ENCODE measurements at places on chromosomes 11 and 22.

DNA sequence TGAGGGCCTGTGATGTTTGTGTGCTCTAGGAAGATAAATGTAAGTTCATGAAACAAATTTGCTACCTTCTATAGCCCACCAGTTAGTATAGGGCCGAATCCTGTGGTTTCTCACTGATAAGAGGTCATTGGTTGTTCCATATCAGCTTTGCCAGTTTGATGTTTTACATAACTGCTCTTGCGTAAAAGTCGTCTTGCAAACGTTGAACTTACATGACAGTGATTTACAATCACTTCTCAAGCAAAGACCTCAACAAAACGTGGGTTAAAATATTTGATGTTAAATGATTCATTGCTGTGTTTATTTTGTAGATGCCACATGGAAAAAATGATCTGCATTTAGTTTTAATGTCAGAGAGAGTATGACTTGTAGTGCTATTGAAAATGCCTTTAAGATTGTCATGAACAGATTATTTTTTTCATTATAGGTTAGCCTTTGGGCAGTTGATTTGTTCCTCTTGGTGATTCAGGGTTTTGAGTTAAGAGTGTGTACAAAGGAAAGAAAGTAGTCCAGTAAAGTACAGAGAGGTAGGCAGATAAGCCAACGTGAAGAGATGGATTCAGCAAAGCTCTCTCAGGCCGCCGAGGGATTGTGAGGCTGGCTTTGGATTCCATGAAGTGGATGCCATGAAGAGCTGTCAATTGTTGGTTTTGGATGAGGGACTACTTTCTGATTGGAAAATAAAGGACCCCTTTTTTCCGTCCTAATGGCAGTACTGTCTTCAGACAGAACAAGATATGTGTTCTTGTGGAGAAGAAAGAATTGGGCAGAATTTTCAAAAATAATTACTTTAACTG is 2.6 kb downstream of the EWSR1 start:
- peak; percentile 24 for DNase-seq

- DNase-seq = no peak
Measured at GRCh38 chr11:40986320-40986719, 473.1 kb downstream of the LRRC4C start.

DNA sequence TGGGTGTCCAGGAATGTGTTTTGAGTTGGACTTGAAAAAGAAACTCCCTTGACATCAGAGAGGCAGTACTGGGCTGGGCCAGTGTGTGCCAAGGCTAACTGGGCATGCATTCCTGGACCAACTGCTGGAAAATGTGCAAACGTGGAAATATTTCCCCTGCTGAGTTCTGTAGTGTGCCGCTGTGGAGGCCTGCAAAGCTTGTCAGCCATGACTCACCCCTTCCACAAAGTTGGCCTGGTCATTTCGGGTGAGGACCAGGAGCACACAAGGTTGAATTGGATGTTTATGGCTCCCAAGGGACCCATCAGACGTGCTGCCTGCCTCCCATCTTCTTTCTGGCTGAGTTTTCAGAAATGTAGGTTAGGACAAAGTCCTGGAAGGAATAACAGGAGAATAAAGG is 513.1 kb downstream of the MIAT start:
- no peak for DNase-seq

DNA sequence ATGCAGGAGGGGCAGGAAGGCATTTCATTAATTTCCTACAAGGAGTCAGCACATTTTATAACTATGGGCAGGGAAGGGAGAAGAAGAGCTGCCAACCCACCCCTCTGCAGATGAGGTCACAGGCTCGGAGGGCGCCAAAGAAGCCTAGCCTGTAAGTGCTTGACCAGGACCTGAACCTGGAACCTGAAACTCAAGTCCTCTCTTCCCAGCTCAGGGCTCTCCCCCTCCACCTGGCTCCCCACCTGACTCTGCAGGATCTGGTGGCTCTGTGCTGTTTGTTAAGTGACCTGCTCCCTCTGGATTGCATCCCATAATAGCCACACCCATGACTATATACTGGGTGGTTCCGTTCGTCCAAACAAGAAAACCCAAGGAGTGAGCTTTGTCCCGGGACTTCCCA is 27.3 kb downstream of the SCGB1A1 start:
- DNase-seq = no peak

DNA sequence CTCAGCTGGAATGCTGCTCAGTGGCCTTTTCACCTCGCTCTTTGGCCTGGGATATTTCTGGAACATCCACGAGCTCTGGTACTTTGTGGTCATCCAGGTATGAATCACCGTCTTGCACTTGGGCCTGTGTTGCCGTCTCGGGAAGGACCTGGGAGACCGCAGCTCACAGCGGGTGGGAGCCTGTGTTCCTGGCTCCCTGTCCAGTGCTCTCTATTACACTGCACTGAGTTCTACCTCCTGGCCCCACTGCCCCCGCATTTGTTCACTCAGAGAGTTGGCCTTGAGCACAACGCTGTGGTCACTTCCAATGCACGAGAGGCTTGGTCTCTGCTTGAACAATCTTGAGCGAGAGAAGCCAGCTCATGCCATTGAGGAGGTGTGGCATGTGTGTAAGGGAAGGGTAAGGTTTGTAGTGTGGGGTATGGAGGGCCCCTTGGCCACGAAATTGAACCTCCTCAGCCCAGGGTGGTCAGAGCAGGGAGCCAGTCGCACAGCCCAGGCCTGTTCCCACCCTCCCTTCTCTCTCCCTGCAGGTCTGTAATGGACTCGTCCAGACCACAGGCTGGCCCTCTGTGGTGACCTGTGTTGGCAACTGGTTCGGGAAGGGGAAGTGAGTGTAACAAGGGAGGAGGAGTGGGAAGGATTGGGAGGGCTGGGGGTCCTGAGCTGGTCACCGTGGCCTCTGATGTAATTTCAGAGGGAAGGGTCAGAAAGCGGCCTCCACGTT is 16.2 kb downstream of the SLC37A2 start:
- no peak for DNase-seq

DNA sequence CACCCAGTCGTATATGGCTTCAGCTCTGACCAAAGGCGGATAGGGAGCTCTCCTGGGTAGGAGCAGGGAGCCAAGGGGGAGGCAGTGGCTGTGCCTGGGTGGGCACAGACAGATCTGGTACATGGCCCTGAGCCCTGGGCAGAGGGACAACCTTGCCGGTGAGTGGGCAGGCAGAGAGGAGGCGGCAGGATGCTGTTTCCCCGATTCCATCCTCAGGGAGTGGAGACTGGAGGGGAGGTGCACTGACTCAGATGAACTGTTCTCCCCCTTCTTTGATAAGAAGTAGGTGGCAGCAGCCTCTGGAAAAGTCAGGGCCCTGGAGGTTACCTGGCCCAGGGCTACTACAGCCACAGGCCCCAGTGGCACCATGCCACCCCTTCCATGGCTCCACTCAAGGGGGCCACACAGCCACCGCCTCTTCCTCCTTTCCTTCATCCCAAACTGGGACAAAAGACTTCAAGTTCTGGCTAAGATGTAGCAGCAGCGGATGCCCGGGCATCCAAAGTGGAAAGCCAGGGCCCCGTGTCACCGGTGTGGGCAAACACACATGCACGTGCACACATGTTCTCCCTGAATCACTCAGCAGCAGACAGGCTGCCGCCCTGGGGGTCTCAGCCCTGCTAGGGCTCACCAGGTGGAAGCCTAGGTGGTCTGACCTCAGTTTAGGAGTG is 13.4 kb downstream of the CXCR5 start:
- DNase-seq = no peak

GRCh38 chr11:95557376-95557775 is 232.2 kb downstream of the FAM76B start:
- no peak for DNase-seq

DNA sequence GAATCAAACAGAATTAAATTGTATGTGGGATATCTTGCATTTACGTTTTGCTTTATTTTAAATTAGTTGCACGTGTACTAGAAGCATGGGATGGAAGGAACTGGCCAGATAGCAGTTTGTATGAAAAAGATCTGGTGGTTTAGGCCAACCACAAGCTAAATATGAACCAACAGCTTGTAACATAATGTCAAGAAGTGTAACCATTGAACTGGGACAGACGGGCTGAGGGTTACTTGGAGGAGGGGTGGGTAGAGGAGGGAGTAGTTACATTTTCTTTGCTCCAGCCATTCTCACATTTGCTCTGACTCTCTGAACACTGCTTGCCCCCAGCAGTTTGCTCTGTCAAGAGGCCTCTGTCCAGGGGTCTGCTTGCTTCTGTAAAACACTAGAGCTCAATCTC is 31.7 kb upstream of the CXCR5 start:
- DNase-seq = no peak

DNA sequence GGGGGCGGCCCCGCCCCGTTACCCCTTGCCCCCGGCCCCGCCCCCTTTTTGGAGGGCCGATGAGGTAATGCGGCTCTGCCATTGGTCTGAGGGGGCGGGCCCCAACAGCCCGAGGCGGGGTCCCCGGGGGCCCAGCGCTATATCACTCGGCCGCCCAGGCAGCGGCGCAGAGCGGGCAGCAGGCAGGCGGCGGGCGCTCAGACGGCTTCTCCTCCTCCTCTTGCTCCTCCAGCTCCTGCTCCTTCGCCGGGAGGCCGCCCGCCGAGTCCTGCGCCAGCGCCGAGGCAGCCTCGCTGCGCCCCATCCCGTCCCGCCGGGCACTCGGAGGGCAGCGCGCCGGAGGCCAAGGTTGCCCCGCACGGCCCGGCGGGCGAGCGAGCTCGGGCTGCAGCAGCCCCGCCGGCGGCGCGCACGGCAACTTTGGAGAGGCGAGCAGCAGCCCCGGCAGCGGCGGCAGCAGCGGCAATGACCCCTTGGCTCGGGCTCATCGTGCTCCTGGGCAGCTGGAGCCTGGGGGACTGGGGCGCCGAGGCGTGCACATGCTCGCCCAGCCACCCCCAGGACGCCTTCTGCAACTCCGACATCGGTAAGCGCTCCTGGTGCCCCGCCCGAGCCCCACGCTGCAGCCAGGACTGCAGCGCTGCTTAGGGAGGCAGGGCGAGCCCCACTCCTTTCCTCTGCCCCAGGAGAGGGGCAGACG is at the start of gene TIMP3:
Gene TIMP3, plus strand, starts transcription at position 169 of the 700 bp plus-strand sequence. Its CDS starts 297 bp downstream, at position 466.
- peak; percentile 81 for DNase-seq

DNA sequence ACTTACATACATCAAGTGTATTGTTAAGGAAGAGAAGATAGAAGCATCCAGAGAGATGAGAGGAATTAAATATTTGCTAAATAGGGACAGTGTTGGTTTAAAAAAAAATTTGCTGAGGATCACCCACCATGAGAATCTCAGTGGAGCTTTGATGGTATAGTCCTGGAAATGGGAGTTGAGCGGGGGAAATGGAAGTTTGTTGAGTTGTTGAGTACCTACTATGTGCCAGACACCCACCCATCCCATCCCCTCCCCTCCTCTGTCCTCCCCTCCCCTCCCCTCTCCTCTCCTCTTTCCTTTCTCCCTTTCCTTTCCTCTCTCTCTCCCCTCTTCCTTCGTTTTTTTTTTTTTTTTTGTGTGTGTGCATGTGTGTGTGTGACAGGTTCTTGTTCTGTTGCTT is 4.7 kb upstream of the MFRP start:
- DNase-seq = no peak

DNA sequence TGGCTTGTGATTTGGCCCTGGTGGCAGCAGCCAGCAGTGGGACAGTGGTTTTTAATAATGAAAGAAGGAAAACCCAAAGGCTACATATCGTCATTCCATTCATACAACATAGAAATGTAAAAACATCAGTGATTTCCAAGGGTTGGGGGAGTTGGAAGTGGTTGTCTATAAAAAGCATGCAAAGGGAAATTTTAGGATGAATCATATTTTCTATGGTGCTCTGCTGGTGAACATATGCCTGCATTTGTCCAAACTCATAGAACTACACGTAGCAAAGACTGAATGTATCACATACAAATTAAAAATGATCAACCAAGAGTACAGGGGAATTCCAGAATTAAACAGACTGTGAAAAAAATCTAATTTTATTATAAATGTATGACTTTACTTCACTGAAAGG is 11.1 kb downstream of the OR5B3 start:
- DNase-seq = no peak

- no peak for DNase-seq
Measured at GRCh38 chr11:93000511-93001476, 31.3 kb downstream of the MTNR1B start.

- no peak for DNase-seq
Measured at GRCh38 chr11:47355283-47356128, 3.0 kb upstream of the MYBPC3 start.

- DNase-seq = no peak
Measured at GRCh38 chr22:39567135-39567946, 3.2 kb upstream of the CACNA1I start.

GRCh38 chr11:86021377-86021776 is 47.5 kb downstream of the PICALM start:
- no peak for DNase-seq

DNA sequence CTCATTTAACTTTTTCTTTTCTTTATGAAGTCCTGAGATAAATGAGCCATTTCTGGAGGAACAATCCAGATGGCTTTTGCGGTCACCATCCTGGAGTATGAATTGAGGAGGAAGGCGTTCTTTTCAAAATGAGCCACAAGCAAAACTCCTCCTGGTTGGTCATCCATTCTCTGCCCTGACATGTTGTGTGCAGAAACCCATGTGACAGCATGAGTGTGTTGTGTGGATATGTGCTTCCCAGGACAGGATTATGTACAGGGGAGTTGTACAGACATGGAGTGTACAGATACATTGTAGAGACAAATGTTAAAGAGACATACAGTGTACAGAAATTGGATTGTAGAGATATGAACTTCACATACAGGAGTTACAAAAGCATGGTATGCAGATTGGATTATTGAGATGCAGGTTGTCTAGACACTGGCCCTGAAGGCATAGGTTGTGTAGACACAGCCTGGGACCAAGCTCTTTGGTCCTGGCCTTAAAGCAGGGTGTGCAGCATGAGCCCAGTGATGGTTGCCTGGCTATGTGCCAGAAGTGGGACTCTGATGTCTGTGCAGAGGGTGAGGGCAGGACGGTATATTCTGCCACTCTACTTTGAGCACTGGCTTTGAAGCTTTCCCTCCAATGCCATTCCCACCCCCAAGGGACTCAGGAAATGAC is 178.5 kb upstream of the ZBED5 start:
- DNase-seq = no peak

DNA sequence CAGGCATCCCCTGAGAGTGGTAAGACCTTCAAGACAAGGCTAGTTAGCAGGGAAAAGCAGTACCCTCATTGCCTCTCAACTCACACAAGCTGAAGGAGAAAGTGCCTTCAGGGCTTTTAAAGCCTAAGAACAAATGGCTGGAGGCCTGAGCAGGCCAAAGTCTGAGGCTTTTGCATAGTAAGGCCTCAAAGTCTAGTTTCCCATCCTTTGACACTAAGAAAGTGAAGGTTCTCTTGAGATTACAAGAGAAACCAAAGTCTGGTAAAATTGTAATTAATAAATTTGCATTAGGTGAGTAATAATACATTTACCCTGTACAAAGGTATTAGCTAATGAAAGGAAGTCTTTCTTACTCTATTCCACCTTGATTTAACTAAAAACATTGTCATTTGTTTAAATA is 47.0 kb upstream of the CCDC89 start:
- no peak for DNase-seq

GRCh38 chr11:69911310-69912160 is 92.3 kb upstream of the FGF3 start:
- no peak for DNase-seq

DNA sequence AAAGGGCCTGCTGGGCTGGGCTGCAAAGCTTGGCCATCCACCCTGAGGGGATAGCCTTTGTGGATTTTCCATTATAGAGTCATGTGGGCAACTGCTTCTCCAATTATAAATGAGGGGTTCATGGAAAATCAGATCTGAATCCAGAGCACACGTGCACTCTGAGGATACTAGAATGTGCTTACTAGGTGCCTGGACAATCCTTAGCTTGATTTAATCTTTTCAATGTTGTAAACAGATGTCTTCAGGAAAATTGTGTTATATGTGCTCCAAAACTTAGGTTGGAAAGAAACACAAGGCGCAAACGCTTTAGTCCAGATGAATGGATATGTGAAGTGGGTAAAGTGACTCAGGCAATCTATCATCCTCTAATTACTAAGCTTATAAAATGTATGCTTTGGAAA is 92.0 kb downstream of the SLC17A6 start:
- no peak for DNase-seq
